ENCODE measurements at places on chromosomes 12 and 14. TPM values are rescaled to one million over a fixed set of nuclear protein-coding genes. Genes with fewer than 3 reads are reported as not detected.
A peak's percentile ranks its signal among the peaks of the same experiment; 100 is the strongest.

DNA sequence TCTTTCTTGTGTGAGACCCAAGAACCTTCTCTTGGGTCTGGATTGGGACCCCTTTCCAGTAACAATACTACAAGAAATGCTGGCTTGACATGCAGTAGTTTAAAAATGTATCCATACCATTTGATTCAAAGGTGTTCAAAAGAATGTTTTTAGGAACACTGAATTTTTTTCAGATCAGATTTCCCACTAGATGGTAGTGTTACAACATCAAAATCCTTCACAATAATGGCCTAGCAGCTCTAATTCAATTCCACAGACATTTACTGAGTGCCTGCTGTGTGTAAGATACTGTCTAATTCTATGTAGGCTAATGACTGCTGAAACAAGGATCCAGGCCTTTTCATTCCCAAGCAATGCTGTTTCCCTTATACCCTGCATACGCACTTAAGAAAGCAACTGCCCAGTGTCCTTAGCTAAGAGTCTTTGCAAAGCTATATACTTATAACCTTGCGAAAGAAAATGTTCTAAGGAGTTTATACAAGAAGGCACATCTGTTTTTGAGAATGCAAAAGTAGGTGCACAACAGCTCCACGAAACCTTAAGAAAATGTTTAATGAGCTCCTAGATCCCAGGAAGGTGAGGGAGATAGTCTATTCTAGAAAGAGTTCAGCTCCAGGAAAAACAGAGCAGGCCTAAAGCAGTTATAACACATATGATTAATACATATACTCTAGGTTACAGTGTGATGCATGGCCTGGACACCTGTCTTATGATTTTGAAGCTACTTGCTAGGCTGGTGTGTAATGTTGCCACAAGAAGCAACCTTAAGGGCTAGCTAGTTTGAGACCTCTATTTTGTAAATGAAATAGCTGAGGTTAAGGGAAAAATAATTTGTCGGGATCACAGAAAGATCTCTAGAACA lies 50.9 kb upstream of the PKP2 start:
- DNase-seq: no peak

- DNase-seq: peak; percentile 95
Measured at GRCh38 chr12:65640489-65640901, 183.8 kb upstream of the HMGA2 start.

- DNase-seq: no peak
Measured at GRCh38 chr12:130204541-130204953, 42.3 kb downstream of the FZD10 start.

DNA sequence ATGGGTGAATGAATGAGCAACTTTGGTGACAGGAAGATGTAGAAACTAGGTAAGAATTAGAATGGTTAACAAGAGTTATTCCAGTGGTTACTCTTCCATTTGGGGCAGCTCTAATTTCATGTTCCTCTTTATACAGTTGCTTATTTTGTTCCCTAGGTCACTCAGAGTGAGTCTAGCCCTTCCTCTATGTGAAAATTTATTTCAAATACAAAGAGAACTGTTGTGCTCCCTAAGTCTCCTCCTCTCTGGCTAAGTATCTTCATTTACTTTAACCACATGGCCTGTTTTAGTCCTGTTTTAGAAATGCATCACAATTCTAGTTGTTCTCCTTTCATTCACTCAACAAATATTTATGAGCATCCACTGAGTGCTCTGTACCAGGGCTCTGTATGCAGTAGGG lies 51.1 kb upstream of the HIF1A start:
- DNase-seq: no peak

DNA sequence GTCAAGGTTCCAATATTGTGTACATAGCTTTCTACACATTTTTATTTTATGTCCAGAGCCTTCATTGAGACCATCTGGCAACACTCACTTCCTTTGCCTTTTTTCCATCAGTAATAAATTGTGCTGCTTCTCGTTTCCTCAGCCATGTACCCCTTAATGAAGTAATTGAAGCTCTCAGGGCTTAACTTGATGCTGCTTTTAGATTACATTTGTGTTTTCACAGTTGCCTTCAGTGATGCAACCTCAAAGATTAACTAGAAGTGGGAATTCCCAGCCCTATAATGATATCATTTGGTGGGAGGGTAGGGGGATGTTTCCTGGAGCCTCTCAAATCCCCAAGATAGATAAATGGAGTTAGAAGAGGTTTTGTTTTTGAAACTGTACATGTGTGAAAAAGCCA lies 80.2 kb upstream of the KRR1 start:
- DNase-seq: no peak

- peak; percentile 95 for DNase-seq
Measured at GRCh38 chr14:59254146-59254910, 65.9 kb downstream of the DAAM1 start.

GRCh38 chr12:131035245-131035681 lies 81.6 kb downstream of the ADGRD1 start:
- DNase-seq: no peak

Gene MDGA2
- total RNA-seq: not detected

Gene ZBTB1
- total RNA-seq: 60.0 TPM

GRCh38 chr12:15165012-15165659 lies 56.1 kb downstream of the RERG start:
- no peak for DNase-seq

DNA sequence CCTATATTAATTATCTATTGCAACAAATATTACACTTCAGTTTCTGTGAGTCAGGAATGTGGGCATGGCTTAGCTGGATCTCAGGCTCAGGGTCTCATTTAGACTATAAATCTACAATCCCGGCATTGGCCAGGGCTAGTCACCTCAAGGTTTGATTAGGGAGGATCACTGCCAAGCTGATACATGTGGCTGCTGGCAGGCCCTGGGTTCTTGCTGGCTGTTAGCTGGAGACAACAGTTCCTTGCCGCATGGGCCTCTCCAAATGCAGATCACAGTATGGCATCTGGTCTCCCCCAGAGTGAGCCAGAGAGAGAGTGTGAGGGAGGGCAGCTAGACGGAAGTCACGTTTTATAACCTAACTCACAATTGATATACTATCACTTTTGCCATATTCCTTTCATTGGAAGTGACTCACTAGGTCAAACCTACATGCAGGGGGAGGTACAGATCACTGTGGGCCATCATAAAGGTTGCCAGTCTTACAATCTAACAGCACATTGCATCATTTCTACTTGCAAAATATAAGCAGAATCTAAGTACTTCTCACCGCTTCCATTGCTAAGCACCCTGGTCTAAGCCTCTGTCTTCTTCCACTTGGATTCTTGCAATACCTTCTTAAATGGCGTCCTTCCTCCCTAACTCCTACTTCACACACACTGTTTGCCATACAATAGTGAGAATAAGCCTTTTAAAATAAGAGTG lies 174.0 kb upstream of the ARHGAP5 start:
- DNase-seq: no peak

Gene CCND2
- total RNA-seq: 4.9 TPM

GRCh38 chr14:23044840-23045239 lies 2.8 kb downstream of the PSMB11 start:
- DNase-seq: no peak

Gene SERPINA10
- not detected for total RNA-seq

Gene GPR84
- total RNA-seq: not detected

Gene PLEKHG7
- not detected for total RNA-seq

DNA sequence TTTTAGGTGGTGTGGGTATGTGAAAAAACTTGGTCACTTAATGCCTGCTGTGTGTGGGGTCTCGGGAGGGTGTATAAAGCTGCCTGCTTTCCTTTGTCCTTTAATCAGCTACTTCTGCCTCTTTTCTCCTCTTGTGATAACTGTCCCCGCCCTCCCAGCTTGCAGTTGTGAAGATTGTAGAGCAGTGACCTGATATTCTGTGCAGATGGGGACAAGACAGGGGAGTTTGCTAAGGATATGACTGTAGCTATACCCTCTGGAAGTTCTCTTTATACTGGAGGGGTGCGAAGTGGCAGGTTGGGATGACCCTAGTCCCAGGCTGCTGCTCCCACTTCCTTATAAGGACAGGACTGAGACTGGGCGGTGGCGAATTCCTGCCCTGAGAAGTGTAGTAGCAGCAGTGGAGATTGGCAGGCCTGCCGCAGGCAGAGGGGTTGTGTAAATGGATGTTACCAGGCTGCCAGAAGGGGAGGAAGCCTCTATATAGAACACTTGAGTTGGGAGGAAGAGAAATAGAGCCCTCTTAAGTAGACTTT lies 835 bp downstream of the MYL6 start:
- peak; percentile 69 for DNase-seq

DNA sequence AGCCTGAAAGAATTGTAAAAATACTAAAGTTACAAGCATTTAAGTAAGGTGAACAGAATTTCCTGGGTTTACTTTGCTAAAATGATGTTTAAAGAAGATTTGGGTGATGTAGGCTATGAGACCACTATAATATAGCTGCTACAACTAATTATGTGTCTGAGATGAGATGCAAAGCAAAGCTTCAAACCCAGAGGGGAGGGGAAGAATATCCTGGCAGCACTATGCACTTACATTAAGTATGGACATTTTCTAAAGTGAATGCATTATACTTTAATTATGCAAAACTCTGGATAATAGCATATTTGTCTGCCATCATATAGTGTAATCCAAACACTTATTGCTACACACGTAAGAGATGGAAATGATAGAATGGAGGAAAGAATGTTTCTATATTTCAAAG lies 1003.7 kb downstream of the GALC start:
- no peak for DNase-seq

- DNase-seq: peak; percentile 77
Measured at GRCh38 chr12:52581481-52581880, 7.8 kb upstream of the KRT74 start.

- peak; percentile 27 for DNase-seq
Measured at GRCh38 chr12:96368233-96368632, 32.0 kb downstream of the CDK17 start.

- DNase-seq: peak; percentile 76
Measured at GRCh38 chr14:44803239-44803905, 158.4 kb downstream of the KLHL28 start.

Gene RAD9B
- total RNA-seq: 0.97 TPM

Gene SOAT2
- total RNA-seq: not detected

DNA sequence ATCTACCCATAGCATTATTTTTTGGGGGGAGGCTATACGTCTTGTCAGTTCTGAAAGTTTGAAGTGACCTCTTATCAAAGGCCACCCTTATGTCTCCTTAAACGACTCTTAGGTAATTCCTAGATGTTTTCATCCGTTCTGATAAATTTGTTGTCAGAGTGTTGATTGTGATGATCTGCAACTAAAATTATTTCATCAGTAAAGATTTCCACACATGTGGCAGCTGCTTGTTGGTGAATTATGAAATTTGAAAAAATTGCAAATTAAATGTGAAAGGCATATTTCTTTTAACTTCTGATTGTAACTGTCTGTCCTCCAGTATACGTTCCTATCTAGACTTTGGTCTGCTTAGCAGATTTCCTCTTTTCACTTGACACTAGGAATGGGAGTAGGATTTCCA lies 1.4 kb downstream of the ADIPOR2 start:
- DNase-seq: no peak

- DNase-seq: no peak
Measured at GRCh38 chr12:128613837-128614590, 209.7 kb downstream of the SLC15A4 start.

Gene EML1
- total RNA-seq: 17.9 TPM

GRCh38 chr14:101250948-101251811 lies 310.1 kb upstream of the DIO3 start:
- DNase-seq: no peak

DNA sequence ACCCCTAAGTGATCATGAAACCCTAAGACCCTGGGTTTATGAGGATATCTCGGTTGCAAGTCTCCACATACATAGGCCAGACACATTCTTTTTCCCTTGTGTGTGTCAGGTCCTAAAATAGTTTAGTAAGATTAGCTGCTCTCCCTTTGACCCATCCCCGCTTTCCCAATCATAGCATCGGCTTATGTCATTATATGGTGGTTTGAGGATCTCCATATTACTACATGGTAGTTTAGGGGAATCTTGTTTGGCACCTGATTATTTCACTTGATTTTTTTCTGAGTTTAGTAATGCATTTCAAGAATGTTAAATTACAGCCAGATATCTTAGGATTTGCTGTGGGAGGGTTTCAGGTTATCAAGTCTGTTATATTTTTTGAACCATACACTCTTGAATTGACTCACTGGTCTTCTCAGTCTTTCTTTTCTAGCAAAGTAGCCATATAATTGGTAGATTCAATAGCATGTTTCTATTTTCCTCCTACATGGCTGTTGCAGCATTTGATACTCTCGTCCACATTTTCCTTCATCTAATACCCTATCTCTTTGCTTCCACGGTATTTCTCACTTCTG lies 68.3 kb upstream of the TRHDE start:
- DNase-seq: no peak

Gene NUAK1
- 29.6 TPM for total RNA-seq

GRCh38 chr14:61503167-61503801 lies 181.9 kb downstream of the PRKCH start:
- no peak for DNase-seq

- DNase-seq: peak; percentile 66
Measured at GRCh38 chr12:64618953-64619590, 8.8 kb downstream of the RASSF3 start.

Gene OTX2
- not detected for total RNA-seq

Gene PROX2
- not detected for total RNA-seq

GRCh38 chr14:31096255-31096654 lies 70.1 kb upstream of the STRN3 start:
- peak; percentile 8 for DNase-seq

GRCh38 chr12:51721282-51721940 lies 127.1 kb downstream of the FIGNL2 start:
- DNase-seq: no peak

Gene TAMALIN
- 5.9 TPM for total RNA-seq
